Left ventricle myocardium superior (tissue), 1 donor: ENCODE measurements at places on chromosomes 2 and 18. TPM values are rescaled to one million over a fixed set of nuclear protein-coding genes. Genes with fewer than 3 reads are reported as not detected.

Gene MYOM1
- 724 TPM for total RNA-seq

Gene PRSS56
- 0.15 TPM for total RNA-seq

Gene FAM124B
- total RNA-seq: 1.2 TPM

Gene ZNF519
- 3.7 TPM for total RNA-seq

- DNase-seq: no peak
Measured at GRCh38 chr2:170972296-170973224, 43.5 kb downstream of the GORASP2 start.

DNA sequence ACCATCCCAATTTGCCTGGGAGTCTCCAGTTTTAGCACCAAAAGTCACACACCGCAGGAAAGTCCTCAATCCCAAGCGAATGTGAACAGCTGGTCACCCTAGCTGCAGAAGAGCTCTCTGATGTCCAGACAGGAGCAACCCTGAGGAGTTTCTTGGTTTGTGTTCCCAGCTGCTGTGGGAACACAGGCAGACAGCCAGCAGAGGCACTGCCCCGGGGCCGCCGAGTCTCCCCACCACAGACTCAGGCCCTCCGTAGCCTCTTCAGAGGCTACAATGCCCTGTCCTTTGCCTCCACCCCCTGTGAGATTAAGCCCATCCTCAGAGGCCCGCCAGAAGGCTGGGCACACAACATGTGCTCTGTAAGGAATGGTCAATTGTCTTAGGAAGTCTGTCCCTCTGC lies 111.5 kb downstream of the TTC32 start:
- no peak for DNase-seq

DNA sequence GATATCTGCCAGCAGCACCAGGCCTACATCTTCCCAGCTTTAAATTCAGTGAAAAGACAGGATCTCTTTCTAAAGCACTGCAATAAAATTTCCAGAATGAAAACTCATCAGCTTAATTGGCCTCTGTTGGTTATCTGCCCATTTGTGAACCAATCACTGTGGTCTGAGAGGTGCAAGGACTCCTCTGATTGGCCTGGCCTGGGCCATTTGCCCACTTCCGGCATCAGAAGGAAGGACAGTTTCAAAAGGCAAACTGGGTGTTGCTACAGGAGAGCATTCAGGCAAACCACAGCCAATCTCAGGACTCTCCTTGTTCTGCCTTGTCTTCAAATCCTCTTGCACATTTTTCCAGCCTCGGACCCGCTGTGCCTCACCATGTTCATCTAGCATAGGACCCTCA lies 163.9 kb upstream of the CCDC150 start:
- DNase-seq: no peak

GRCh38 chr18:74249181-74249968 lies 42.4 kb downstream of the CYB5A start:
- DNase-seq: no peak

- no peak for DNase-seq
Measured at GRCh38 chr2:193538061-193538460, 1343.3 kb upstream of the TMEFF2 start.

- no peak for DNase-seq
Measured at GRCh38 chr2:232888839-232889529, 18.9 kb downstream of the SNORC start.

DNA sequence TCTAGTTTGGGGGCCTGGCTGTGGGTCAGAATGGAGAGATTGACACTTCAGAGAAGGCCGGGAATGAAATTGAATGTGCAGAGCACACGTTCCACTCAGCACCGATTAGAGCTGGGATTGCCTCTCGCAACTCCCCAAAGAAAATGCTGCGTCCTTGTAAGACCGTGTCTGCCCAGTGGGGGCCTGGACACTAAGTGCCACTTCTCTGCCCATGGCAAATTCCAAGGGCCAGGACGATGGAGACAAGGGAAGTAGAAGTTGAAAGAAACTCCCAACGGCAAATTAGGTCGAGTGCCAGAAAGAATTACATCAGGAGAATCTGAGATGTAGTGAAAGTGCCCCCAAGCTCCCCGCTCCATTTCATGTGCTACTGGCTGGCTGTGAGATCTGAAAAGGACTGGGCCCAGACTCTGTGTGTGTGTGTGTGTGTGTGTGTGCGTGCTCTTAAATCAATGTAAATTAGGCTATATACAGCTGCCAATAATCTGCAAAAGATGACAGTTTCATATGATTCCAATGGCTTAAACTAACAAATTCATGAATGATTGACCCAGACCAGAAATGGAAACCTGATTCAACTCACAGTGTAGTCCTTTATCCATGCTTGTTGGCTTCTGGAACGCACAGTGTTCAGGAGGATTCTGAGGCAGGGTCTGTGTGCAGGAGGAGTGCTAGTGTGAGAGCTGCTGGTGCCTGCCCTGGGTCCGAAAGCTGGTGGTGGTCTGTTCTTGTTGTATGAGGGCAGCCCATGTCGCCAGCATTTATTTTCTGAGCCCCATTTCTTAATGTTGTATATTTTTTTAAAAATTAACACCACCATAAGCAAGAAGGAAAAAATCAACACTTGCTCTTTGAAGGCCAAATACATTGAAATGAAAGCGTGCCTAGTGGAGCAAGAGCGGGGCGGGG lies 234.3 kb downstream of the AGAP1 start:
- DNase-seq: no peak

DNA sequence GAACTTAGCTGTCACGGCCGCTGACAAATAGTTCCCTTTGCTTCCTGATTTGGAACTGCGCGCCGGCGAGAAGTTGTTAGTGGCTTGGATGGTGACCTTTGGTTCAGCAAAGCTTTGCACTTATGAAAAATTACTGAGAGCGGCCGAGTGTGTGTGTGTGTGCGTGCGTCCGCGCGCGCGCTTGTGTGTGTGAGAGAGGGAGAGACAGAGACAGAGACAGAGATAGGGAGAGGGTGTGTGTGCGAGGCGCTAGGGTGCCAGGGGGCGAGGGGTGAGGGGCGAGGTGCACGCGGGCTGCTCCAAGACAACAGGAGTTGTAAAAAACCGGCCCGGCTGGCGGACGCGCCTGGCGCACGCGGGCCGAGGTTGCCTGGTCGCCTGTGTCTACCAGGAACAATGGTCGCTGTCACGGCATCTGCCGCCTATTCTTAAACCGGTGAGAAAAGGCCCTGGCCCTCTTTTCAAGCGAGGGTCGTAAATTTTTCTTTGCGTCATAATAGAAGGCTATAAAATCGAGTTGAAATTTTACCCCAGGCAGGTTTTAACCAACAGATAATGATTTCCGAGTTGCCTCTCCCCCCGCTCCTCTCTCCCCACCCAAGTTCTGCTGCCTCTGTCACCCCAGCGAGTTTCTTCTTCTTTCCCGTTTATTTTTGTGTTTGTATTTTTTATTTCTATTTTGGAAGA lies 535 bp downstream of the HOXD3 start:
- DNase-seq: no peak

DNA sequence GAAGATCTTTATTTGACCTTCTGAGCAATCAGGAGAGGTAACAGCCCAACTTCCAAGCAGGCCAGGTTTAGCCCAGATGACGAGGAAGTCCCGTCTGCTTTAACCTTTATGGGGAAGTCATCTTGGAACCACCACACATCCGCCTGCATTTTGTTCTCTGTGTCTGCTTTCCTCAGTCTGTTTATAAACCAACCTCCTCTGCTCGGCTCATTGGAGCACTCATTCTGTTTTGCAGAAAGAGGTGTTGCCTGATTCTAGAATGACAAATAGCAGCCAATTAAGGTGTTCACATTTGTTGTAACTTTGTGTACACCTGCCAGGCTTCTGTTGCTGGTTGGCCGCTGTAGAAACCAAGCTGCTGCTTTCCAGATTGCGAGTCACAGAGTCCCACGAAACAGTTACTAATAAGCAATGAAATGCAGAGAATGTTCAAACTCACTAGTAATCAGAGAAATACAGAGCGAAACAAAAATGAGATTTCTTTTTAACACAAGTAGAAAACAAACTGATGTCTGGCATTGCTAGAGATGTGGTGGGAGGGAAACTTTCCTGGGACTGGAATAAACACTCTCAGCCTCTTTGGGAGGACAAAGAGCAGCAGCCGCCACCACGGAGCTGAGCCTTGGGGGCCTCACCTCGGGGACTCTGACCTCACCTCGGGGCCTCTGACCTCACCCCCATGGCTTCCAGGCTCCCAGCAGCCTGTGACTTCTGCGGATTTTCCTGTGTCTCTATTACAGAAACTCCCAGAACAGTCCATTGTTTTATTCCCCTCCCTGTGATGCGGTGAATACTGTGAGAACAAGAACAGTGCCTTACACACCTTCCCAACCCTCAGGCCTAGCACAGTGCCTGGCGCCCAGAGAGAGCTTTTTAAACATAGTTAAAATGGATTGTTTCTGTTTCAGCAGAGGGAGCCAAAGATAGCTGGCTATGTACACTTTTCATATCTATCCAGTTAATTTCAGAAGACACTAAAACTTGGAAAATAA lies 64.0 kb downstream of the MBP start:
- peak; percentile 46 for DNase-seq

- no peak for DNase-seq
Measured at GRCh38 chr2:232497348-232497747, 9.7 kb upstream of the ECEL1 start.
